Aorta (tissue), 5 donors: ENCODE measurements at places on chromosomes 2 and 18. TPM values are rescaled to one million over a fixed set of nuclear protein-coding genes. Genes with fewer than 3 reads are reported as not detected.

The C2orf81 gene
- total RNA-seq: 1.4 TPM

- H3K4me1 ChIP-seq: no peaks in the 10 kb centered on the region
- H3K36me3 ChIP-seq: no peaks in the 10 kb centered on the region
- no peak overlapping the region for H3K4me3 ChIP-seq
Measured at GRCh38 chr18:58781627-58782194, 83.0 kb upstream of the ZNF532 start.

The TIGD1 gene
- 2.3 TPM for total RNA-seq

- H3K27me3 ChIP-seq: no peaks in the 10 kb centered on the region
- peak overlapping the region; percentile 37 for H3K4me3 ChIP-seq
- no peaks in the 10 kb centered on the region for H3K36me3 ChIP-seq
- H3K27ac ChIP-seq: no peak overlapping the region
Measured at GRCh38 chr2:190545555-190546385, 11.2 kb upstream of the NEMP2 start.

DNA sequence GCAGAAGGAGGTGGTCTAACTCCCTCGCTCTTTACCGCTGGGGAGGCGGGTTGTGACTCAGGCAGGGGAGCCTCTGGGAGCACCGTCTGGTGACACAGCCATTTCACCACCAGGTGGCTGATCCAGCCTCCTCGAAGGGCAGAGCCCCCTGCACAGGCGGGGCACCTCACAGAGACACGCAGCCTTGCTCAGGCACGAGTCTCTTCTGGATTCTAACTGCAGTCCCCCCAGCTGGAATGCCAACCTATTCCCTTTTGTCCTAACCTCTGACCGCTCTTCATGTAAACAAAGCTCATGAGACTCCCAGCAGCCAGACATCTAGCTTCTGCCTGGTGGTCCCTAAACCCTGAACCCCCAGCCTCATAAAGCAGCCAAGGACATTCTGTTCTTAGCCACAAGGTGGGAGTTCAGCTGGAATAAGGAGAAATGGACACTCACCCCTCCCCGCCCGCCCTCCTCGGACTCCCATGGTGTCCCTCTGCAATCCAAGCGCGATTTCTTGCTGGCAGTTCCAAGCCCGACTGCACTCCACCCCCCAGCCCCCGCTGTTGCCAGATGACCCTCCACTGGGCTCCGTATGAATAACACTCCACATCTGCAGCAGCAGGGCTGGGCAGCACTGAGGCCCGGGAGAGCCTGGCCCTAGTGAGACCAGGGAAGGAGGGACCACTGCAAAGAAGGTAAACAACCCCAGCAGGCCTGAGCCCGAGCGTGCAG, 84.3 kb downstream of the TNS1 start:
- H3K27me3 ChIP-seq: no peaks in the 10 kb centered on the region
- DNase-seq: peak; percentile 78
- peaks cover 1% of the 10 kb centered on the region for H3K4me1 ChIP-seq

DNA sequence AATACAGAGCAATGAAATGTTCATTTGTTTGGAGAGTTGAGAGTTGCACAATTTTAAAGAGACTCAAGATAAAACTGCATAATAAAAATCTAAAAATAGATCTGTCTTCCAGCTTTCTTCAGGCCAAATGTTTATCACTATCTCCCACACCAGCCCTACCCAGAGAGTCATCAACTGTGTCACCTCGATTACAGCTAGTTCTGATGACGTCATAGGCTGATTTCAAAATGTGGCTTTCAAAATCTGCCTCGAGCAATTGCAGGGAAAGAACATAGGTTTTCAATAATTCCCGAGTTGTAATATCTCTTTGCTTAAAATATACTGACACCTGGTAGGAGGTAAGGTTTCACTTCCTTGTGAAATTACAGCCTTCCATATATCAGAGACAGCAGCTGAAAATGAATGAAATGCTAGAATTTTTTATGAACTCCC, 677.6 kb upstream of the ID2 start:
- no peaks in the 10 kb centered on the region for H3K4me1 ChIP-seq
- H3K4me3 ChIP-seq: no peak overlapping the region
- no peaks in the 10 kb centered on the region for H3K36me3 ChIP-seq
- no peak for DNase-seq

DNA sequence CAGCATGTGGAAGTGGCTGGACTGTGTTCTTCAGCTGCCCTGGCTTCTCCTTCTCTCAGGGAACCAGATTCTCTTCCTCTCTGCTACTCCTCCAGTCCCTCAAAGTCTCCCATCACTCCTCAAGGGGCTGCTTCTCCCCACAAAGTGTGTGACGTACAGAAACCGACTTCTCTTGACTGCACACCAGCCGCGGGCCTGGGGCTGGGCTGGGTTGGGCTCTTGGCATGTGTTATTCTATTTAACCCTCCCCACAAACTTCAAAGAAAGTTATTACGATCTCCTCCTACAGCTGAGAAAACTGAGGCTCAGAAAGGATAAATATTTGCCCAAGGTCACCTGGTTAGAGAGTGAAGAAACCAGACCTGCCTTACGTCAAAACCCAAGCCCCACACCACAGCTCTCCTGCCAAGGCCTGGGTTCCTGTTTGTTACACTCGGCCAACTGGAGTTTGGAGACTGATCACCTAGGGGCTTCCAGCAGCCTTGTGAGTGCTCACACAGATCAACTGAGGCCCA, 269.0 kb downstream of the TFCP2L1 start:
- no peak overlapping the region for H3K4me3 ChIP-seq
- no peaks in the 10 kb centered on the region for H3K4me1 ChIP-seq
- no peaks in the 10 kb centered on the region for H3K36me3 ChIP-seq
- no peak for DNase-seq
- H3K27ac ChIP-seq: no peak overlapping the region

DNA sequence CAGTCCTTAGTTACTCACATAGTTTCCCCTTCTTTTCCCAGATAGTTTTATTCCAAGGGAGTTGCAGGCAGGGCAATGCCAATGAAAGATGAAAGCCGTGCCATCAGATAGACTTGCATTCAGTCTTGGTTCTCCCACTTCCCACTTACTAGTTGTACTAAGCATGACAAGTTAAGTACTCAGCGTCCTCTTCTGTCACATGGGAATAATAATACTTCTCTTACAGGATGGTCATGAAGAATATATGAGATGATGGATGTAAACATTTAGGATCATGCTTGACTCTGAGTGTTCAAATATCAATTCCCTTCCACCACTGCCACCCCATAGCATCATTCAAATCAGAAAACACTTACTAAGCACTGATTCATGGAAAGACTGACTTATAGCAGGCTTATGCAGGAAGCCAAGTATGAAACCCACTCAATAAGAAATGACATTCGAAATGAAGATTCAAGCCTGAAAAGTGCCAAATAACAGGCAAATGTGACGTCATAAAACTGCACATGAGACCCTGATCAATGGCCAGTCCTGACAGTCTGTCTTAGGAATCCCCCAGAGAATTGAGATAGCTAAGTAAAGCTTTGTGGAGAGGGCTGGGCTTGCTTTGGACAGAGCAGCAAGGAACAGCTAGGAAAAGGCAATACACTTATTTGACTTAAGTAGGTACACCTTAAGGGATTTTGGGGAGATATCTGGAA, 11.1 kb upstream of the EVA1A start:
- no peak for DNase-seq
- no peaks in the 10 kb centered on the region for H3K4me1 ChIP-seq
- no peaks in the 10 kb centered on the region for H3K27me3 ChIP-seq
- H3K27ac ChIP-seq: no peak overlapping the region
- H3K36me3 ChIP-seq: no peaks in the 10 kb centered on the region
